Left ventricle myocardium inferior (tissue), 1 donor: ENCODE measurements at places on chromosomes 12 and 14. TPM values are rescaled to one million over a fixed set of nuclear protein-coding genes. Genes with fewer than 3 reads are reported as not detected.

DNA sequence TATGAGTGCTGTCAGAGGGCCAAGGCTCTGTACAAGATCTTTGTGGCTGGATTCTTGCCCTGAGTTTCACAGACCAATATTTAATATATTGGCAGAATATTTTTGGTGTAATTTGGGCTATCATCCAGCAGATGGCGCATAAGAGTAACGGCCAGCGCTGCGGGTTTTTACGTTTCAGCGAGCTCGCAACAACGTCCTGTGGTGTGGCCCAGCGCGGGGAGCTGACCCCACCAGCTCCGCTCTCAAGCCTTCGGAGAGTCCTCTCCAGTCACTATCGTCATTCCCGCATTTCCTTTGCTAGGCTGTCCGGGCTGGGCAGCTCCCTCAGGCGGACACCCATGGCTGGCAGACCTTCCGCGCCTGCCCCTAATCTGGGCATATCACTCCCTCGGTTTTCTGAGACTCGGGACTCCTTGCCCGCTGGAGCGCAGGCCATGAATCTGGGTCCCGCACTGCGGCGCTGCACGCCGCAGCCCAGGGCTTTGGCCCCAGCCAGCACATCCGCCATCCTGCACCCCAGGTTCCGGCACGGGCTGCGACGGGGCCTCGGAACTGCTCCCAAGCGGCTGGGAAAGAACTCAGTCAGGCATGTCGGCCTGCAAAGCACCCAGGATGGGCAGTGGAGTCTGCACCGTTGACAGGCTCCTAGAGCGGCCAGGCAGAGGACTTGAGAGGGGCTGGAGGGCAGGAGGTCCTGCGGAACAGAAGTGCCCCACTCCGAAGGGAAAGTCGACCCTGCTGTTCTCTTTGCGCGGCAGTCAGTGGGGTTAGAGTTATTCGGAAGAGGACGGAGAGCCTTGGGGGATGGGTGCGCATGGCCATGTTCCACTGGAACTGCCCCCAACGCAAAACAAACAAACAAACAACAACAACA, 18.4 kb downstream of the OLR1 start:
- no peaks in the 10 kb centered on the region for H3K36me3 ChIP-seq
- peak overlapping the region; percentile 71 for H3K4me3 ChIP-seq
- H3K27ac ChIP-seq, result peak overlapping the region; percentile 86
- peak; percentile 61 for DNase-seq
- peaks cover 14% of the 10 kb centered on the region for H3K4me1 ChIP-seq

DNA sequence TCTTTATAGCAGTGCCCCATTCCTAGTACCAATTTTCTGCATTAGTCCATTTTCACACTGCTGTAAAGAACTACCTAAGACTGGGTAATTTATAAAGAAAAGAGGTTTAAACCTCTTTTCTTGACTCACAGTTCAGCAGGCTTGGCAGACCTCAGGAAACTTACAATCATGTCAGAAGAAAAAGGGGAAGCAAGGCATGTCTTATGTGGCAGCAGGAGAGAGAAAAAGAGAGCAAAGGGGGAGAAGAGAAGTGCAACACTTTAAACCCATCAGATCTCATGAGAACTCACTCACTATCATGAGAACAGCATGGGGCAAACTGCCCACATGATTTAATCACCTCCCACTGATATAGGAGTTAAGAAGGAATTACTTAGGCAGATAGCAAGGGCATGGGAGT, 101.6 kb upstream of the PLEKHG7 start:
- H3K36me3 ChIP-seq, result no peaks in the 10 kb centered on the region
- no peaks in the 10 kb centered on the region for H3K4me1 ChIP-seq
- H3K27me3 ChIP-seq, result no peaks in the 10 kb centered on the region
- no peak for DNase-seq
- no peak overlapping the region for H3K27ac ChIP-seq

DNA sequence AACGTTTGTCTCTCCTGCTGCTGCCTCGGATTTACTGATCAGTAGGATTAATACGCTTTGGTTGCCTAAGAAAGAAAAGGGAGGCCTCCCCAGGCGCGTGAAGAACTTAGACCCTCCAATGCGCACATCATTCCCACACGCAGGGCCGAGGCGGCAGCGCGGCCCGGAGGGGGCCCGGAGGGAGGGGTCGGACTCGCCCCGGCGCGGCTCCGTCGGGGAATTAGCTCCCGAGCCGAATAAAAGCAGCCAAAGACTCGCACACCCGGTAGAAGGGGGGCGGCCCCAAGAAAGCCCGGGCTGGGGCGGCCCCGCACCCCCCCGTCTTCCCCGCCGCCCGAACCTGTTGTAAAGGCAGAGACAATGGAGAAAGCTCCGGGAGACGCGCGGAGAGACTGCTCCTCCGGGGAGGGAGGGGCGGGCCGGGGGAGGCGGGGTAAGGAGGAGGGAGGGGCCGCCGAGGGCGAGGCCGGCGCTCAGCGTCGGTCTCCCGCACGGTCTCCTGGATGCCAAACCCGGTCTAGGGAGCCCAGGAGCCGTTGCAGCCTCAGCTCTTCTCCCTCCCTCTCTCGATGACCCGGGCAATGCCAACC, at the start of gene NELL2:
Gene NELL2, minus strand, starts transcription at position 362 of the 590 bp plus-strand sequence. CDS start 446 bp downstream, outside the sequence.
- no peak within 1 kb of the TSS for H3K27ac ChIP-seq
- H3K4me1 ChIP-seq, result peaks cover 26% of the 10 kb centered on the region
- H3K27me3 ChIP-seq, result peaks cover 79% of the 10 kb centered on the region
- no peak for DNase-seq
- H3K4me3 ChIP-seq, result peak within 1 kb of the TSS; percentile 69

The CYP27B1 gene
- total RNA-seq, result not detected

The CLEC6A gene
- not detected for total RNA-seq

DNA sequence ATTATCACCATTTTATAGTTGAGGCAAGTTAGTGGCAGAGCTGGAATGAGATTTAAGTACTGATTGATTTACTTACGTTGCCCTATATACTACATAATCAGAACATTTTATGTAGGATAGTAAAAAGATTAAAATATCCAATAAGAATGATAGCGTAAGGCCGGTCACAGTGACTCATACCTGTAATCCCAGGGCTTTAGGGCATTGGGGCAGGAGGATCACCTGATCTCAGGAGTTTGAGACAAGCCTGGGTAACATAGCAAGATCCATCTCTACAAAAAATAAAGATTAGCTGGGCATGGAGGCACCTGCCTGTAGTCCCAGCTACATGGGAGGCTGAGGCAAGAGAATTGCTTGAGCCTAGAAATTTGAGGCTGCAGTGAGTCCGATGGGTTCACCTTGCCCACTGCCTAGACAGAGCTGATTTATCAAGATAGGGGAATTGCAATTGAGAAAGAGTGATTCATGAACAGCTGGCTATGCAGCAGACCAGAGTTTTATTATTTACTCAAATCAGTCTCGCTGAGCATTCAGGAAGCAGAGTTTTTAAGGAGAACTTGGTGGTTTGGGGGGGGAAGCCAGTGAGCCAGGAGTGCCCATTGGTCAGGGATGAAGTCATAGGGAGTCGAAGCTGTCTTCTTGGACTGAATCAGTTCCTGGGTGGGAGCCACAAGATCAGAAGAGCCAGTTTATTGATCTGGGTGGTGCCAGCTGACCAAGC, 24.7 kb upstream of the SGPP1 start:
- no peaks in the 10 kb centered on the region for H3K4me1 ChIP-seq
- no peak overlapping the region for H3K4me3 ChIP-seq
- no peak overlapping the region for H3K27ac ChIP-seq
- H3K27me3 ChIP-seq, result peaks cover 4% of the 10 kb centered on the region
- H3K36me3 ChIP-seq, result no peaks in the 10 kb centered on the region

GRCh38 chr12:1318327-1319031, 275.9 kb downstream of the FBXL14 start:
- peaks cover 18% of the 10 kb centered on the region for H3K4me1 ChIP-seq
- peak overlapping the region; percentile 67 for H3K27ac ChIP-seq
- H3K36me3 ChIP-seq, result peaks cover 23% of the 10 kb centered on the region
- no peak for DNase-seq
- no peaks in the 10 kb centered on the region for H3K27me3 ChIP-seq

- H3K27ac ChIP-seq, result no peak overlapping the region
- H3K4me3 ChIP-seq, result no peak overlapping the region
- no peak for DNase-seq
- no peaks in the 10 kb centered on the region for H3K36me3 ChIP-seq
- no peaks in the 10 kb centered on the region for H3K4me1 ChIP-seq
Measured at GRCh38 chr14:56137849-56138248, 19.6 kb downstream of the PELI2 start.

- peaks cover 66% of the 10 kb centered on the region for H3K27me3 ChIP-seq
- H3K36me3 ChIP-seq, result no peaks in the 10 kb centered on the region
- no peak for DNase-seq
- no peaks in the 10 kb centered on the region for H3K4me1 ChIP-seq
Measured at GRCh38 chr14:78028471-78028870, 141.7 kb upstream of the NRXN3 start.

DNA sequence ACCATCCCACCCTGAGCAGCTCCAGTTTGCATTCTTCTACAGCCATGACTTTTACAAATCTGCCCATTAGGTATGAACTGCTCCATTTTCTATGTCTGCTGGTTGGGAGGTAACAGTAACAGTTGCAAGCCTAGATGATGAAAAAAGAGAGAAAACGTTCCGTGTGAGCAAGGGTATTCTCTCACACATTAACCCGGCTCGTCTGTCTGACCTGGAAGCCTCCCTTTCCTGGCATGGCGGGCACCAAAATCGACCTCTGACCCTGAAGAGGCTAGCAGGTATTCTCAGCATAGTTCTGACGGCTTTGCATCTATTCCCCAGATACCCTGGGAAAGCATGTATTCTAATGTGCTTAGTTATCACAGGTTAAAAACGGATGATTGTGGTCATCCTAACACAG, 31.8 kb downstream of the APPL2 start:
- H3K27ac ChIP-seq, result no peak overlapping the region
- H3K36me3 ChIP-seq, result peaks cover 92% of the 10 kb centered on the region
- no peak overlapping the region for H3K4me3 ChIP-seq
- peaks cover 20% of the 10 kb centered on the region for H3K4me1 ChIP-seq
- H3K27me3 ChIP-seq, result no peaks in the 10 kb centered on the region

The NOVA1 gene
- total RNA-seq, result 3.7 TPM

GRCh38 chr12:127675936-127676335, 591.0 kb upstream of the TMEM132C start:
- H3K4me3 ChIP-seq, result no peak overlapping the region
- no peak overlapping the region for H3K27ac ChIP-seq
- peaks cover 5% of the 10 kb centered on the region for H3K27me3 ChIP-seq
- H3K36me3 ChIP-seq, result no peaks in the 10 kb centered on the region

DNA sequence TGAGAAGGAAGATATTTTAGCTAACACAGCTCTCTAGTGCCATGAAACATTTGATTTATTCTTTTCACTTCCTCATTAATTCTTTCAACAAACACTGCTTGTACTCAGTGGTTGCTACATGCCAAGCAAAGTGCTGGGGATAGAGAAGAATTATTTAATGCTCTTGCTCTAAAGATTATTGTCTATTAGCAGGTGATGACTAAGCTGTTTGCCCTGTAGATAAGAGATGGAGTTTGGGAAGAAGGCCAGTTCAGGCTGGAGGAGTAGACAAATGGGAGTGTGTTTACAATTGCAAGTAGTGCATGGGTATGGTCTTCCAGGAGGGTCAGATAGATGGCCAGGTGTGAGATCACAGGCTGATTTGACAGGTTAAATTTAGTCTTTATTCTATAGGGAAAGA, 99.8 kb upstream of the SEL1L start:
- no peaks in the 10 kb centered on the region for H3K36me3 ChIP-seq
- no peak overlapping the region for H3K4me3 ChIP-seq
- no peaks in the 10 kb centered on the region for H3K27me3 ChIP-seq
- DNase-seq, result no peak

DNA sequence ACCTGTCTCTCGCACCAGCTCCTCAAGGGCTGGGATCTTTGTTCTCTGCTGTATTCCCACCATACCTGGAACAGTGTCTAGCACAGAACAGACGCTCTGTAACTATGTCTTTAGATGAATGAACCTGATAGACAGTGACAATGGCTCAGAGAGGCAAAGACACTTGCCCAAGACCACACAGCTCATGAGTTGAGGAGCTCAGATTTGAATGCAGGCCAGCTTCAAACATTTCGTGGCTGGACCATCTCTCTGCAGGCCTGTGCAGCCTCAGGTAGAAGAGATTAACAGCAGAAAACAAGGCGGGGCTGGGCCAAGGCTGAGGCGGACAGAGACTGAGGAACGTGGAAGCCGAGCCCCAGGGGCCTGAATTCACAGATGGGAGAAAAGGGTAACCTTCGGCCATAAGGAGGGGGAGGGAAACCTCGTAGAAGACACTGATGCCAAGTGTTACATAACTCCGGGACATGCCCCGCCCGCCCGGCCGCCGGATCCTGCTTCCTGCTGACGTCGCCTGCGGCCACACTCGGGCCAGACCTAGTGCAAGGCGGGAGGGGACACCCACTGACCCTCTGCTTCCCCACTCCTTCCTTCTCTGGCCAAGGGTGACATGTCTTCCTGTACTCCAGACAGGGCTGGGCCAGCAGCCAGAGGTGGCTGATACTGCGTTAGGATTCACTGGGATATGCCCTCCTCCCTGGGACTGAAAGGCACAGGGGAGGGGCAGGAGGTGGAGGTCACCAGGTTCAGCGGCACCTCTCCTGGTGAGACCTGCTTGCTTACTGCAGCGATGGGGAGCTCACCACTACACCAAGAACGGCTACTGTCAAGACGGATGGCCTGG, 86.8 kb downstream of the RFLNA start:
- H3K4me3 ChIP-seq, result no peak overlapping the region
- peaks cover 62% of the 10 kb centered on the region for H3K36me3 ChIP-seq
- no peaks in the 10 kb centered on the region for H3K27me3 ChIP-seq
- DNase-seq, result peak; percentile 96
- peak overlapping the region; percentile 98 for H3K27ac ChIP-seq
- peaks cover 89% of the 10 kb centered on the region for H3K4me1 ChIP-seq

The STAC3 gene
- 0.69 TPM for total RNA-seq

- peaks cover 67% of the 10 kb centered on the region for H3K4me1 ChIP-seq
- H3K27ac ChIP-seq, result peak overlapping the region; percentile 79
- H3K27me3 ChIP-seq, result no peaks in the 10 kb centered on the region
- H3K4me3 ChIP-seq, result peak overlapping the region; percentile 88
- no peaks in the 10 kb centered on the region for H3K36me3 ChIP-seq
Measured at GRCh38 chr12:132490422-132491137, 629 bp downstream of the FBRSL1 start.

DNA sequence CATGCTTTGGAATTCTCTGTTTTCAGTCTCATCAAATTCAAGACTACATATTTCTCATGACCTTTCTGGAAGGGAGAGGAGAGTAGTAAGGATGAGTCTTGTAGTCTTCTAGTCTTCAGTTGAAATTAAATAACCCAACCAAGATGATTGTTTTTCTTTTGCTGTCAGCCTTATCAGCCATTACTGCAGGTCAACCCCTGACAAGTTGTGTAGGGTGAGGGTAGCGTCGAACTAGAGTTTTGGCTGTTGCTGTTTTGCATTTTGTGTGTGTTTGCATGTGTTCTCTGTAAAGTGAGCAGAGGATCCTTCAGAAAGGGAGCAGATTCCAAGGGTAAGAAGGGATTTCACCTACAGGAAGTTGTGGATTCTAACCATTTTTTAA, 28.4 kb downstream of the DIP2B start:
- peaks cover 42% of the 10 kb centered on the region for H3K4me1 ChIP-seq
- peaks cover 4% of the 10 kb centered on the region for H3K36me3 ChIP-seq
- no peak overlapping the region for H3K27ac ChIP-seq
- DNase-seq, result no peak

DNA sequence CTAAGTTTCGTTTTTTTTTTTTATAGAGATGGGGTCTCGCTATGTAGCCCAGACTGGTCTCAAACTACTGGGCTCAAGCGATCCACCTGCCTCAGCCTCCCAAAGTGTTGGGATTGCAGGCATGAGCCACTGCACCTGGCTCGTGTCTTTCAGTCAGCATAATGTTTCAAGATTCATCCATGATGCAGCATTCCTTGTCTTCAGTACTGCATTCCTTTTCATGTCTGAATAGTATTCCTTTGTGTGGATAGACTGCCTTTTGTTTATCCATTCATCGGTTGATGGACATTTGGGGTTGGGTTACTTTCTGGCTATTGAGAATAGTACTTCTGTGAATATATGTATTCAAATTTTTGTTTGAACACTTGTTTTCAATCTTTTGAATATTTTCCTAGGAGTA, 37.4 kb downstream of the HCAR2 start:
- H3K27ac ChIP-seq, result no peak overlapping the region
- H3K4me1 ChIP-seq, result no peaks in the 10 kb centered on the region
- no peak for DNase-seq
- H3K4me3 ChIP-seq, result no peak overlapping the region
- no peaks in the 10 kb centered on the region for H3K27me3 ChIP-seq
- H3K36me3 ChIP-seq, result no peaks in the 10 kb centered on the region
